ENCODE measurements at places on chromosomes 3 and 15.

DNA sequence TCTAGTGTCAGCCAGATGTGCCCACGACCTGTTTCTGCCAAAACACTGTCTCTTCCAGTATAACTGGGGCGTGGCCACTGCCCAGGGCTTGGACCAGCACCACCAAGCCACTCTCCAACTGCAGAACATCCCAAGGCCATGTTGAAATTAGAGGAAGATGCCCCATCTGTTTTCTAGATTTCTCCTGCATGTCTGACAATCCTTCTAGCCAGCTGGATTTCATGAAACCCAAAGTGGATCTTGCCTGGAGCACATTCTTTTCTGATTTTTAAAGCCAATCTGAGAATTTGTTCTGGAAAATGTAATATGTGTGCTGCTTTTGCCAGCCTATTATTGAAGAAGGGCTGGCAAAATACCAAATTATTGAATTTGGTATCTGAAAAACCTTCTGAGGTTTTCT, 182.5 kb downstream of the SLCO3A1 start:
- no peak for DNase-seq

DNA sequence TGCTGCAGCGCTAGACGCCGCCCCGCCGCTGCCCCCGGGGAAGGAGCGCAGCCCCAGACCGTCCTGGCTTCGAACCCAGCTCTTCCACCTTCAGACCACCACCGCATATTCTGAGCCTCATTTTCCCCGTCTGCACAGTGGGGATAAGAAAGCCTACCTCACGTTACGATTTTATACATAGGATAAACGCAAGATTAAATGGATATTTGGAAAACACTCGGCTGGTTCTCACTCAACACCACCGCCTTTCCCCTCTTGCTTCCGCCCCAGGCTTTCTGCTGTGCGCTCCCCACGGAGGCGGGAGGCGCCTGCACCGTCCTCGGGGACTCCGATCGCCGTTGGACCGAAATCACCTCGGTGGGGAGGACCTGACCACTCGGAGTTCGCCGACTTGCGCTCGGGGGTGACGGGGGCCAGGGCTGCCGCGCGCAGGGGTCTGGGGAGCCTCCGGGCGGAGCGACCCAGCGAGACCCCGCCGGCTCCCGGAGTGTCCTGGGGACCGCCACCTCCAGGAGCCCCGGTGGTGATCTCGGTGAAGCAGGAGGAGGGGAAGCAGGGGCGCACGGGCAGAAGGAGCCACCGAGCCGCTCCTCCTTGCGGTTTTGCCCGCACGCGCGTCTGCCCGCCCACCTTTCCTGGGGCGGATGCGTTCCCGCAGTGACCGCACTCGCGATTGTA, 4.0 kb downstream of the FBXL22 start:
- no peak for DNase-seq

DNA sequence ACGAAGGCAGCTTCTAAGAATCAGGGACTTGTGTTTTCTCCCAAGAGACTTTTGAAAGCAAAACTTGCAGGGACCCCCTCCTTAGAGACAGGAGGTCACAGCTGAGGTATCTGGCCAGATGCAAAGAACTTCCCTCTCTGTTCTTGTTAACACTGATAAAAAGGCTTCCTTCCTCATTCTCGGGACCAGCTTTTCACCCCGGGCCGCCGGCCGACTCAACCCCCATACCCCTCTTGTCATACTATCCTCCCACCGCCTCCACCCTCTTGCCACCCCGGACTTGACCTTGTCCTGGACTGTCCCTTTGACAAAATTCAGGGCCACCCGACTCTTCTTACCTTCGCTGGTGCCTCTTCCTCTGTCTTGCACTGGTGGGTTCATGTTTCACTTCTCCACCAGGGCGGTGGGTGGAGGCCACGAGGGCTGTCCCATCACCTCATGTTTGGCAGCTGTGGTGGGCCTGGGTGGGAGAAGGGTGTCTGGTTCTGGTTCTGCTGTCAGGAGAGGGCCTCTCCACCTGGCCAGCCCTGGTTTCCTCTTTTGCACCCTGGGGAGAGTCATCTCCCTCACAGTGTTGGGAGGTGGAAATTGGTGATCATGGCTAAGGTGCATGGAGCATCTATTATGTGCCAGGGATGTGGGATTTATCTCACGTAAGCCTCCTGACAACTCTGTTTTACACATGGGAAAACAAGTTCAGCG, 32.5 kb downstream of the BHLHE40 start:
- DNase-seq, result no peak

DNA sequence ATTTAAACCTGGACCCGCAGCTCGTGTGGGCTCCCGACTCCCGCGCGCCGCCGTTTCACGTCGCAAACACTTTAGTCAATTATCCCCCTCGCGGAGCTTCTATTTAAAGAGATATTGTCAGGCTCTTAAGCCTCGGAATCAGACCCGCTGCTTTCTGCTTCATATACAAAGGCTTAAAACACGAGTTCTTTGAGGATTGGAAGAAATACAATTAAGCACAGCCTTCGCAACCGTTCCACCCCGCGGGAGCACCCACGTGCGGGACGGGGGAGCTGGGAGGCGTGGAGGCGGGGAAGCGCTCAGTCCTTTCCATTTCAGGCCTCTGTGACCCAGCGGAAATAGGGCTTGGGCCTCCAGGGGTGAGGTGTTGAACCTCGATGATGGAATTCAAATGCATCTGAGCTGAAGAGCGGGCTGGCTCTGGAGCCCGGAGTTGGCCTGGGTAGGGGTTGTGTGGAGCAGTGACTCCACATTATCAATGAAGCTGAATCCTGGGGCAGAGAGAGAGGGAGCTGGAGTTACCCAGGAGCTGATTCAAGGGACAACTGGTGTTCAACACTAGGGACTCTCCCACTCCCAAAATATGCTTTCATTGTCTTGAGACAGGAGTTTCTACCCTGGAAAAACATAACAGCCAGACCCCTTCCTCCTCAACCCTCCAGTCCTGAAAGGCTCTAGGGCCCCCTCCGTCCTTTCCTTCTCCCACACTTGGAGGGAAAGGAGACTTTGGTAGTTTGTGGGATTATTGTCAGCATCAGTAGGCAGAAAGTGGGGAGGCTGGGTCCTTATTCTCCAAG, 2.4 kb downstream of the ANKRD63 start:
- no peak for DNase-seq

DNA sequence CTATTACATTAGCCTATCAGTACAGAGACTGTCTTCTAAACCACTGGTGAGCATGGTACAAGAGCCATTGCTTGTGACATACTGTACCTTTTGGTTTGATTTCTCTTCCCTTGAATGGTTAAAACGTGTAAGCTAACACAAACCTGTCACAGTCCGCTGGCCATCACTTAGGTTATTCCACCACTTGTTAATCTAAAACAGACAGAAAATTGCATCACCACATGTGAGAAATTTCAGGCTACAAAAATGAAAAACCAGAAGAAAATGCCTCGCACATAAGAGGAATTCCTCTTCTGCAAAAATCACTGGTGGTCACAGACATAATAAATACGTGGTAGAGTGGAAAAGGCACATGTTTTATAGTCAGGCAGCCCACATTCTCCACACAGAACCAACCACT, 22.1 kb downstream of the PARL start:
- DNase-seq, result no peak

DNA sequence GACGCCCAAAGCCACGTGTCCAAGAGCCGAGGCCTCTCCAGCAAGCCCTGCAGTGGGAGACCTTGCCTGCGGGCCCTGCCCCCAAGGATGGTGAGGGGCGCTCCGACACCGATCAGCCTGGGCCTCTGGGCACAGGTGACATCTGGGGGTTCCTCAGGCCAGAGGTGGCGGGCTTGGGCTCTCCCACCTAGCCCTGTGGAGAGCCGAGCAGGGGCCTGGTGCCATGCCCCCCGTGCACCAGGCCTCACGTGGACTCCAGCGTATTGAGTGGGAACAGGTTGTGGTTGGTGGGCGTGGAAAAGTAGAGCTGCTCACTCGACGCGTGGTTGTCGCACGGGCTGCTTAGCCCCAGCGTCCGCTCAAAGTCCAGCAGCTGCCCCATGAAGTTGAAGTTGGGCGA, 5.8 kb downstream of the DUSP7 start:
- no peak for DNase-seq

- no peak for DNase-seq
Measured at GRCh38 chr3:170907637-170908234, 701 bp downstream of the EIF5A2 start.

GRCh38 chr15:51629612-51630011, 7.0 kb upstream of the DMXL2 start:
- DNase-seq, result no peak

DNA sequence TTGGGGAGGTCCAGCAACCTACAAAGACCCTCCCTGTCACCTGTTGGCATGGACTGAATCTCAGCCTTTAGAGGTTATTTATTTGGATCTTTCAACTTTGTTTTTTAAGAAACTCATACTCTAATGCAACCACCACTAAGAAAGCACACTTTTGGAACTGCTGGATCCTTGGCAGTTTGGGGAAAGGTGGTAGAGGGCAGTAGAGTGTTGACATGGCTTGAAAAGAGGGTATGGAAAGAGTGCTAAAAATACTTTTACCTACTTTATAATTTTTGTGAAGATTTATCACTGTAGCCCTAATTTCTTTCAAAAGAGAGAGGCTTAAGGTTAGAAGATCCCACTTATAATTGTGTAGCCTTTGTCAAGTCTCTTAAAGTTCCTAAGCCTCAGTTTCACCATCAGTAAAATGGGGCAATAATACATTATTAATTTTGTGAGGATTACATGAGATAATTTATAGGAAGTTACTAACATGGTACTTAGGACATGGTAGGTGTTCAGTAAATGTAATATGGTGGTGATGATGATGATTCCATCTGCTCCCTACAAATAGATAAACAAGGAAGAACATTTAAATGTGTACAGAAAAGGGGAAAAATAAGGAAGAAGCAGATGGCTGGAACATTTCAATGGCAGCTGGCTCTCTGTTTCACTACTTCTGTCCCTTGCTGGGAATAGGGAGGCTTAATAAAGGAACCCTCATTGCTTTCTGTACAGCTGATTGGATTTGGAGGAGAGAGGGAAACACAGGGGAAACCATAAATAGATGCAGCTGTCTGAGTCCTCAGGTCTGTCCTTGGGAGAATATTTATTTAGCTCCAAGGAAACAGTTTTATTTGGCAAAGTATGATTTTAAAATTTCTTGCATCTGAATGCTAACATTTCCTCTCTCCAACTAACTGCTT, 208.4 kb upstream of the ADAMTS9 start:
- DNase-seq, result no peak

DNA sequence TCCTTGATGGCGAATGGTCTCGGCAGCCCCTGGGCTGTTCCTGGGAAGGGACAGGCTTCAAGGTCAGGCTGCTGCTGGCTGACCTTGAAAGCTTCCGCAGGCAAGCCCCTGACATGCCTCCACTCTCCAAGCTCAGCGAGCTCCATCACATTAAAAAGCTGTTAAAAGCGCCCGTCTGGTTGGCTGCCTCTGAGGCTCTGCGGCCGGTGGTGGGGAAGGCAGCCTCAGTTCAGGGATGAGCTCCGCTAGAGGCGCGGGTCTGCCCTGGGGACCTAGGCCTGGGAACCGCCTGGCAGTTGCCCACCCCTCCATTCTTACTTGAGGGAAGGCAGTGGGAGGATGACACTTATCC, 103.8 kb downstream of the LINGO1 start:
- no peak for DNase-seq

Data from astrocyte of the cerebellum (primary cell).